Activated T-cell treated with anti-CD3 and anti-CD28 coated beads for 4 hours (primary cell): ENCODE measurements at places on chromosomes 3 and 15.
A peak's percentile ranks its signal among the peaks of the same experiment; 100 is the strongest.

DNA sequence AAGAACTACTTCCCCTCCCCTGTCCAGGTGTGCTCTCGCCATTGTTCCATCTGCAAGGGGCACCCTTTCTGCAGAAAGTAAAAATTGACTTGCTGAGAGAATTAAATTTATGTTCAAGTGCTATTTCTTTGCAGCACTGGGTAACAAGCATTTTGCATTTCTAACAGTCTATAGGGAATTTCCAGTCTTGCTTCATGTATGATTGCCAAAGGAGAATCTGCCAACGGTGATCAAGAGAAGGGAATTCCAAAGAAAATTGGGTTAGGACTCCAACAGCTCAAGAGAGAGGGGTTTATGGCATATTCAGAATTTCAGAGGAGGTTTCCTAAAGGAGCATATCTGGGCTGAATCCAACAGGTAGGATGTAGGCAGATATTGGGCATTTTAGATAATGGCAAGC is 136.7 kb upstream of the WNT5A start:
- no peak for DNase-seq

DNA sequence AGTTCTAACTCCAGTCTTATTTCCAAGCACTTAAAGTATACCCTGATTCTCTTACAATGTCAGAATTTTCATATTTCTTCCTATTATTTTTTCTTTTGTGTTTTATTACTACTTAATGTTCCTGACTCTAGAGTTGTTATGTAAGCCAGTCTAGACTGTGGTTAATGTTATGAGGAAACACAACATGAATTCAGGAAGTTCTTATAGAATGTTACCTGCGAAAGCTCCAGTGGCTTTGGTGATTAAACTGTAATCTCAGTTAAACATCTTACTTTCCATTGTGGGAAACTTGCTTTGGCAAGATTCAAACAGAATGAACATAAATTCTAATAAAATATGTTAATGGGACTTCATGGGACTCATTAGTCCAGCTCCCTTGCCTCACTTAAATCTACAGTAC is 36.6 kb upstream of the CHL1 start:
- no peak for DNase-seq

DNA sequence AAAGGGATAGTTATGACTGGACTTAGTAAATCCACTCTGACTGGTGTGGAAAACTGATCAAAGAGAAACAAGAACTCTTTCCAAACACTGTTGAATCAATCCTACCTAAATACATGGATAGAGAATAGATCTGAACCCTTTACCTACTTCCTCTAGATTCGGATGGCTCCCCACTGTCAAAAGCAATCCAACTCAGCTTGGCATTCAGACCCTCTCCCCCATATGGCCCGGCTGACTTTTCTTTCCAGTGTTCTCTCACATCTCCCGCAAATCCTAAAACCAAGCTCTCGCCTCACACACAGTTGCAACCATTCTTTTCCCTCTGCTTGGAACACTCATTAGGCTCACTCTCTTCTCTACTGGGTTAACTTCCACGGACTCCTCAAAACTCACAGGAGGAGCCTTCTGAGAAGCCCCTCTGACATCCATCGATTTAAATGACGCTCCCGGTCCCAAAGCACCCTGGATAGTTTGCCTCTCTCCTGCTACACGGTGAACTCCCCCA is 639 bp downstream of the SPICE1 start:
- no peak for DNase-seq

DNA sequence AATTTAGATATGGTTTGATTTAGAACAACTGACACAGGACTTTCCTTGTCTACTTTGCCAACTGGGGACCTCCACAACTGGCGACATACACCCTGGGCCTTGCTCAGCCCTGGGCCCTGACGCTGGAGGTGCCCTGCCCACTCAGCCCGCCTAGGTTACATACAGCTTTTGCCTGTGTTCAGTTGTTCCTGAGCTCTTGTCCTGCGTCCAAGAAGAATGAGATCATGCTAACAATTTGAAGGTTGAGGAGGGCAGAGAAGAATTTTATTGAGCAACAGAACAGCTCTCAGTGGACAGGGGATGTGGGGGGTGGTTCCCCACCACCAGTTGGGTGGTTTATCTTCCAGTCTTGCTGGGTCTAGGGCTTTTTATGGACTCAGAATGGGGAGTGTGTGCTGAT is 67.9 kb downstream of the IQCH start:
- DNase-seq = no peak

DNA sequence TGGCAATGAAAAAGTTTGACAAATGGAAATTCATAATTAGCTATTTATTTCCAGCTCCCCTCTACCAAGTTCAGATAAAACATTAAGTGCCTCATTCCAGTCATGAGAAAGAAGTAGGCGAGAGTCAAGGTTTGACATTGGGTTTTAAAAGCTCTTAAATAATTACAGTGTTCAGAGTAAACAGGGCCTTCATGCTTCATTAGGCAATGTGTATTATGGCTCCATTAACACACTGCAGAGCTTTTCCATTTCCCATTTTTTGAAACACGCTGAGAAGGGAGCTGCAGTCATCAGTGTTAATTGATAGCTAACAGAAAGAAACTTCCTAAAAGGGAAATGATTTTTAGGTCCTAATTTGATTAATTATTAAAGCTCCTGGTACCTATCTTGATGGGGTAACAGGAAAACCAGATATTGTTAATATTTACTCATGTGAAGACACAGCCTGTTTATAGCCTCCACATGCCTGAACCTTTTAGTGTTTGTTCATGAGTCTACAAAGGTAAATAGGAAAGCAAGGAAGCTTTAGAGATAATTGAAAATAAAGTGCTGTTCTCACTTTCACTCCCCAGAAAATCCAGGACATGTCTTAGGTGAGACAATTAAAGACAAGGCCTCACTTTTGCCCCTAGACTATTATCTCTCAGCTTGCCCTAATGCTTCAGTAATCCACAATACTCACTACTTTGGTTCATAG is 28.7 kb downstream of the SST start:
- DNase-seq = no peak

- no peak for DNase-seq
Observed at GRCh38 chr3:194098081-194098842, 37.7 kb upstream of the HES1 start.

DNA sequence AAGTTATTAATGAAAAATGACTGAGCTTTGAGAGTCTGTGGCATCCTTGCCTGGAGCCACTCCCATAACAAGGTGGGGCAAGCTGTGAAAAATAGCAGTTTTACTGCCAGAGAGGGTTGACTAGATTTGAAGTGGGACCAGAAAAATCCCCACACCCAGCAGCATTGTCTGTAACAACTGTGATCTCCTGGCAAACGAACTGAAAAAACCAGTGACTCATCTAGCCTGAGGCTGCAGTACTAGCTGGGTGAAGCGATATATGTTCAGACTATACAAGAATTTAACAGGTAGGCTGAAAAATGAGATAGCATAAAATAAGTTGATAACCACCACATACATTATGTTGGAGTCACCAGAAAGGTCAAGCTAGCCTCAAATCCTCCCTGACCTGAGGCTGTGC is 64.0 kb downstream of the DPH6 start:
- no peak for DNase-seq

- DNase-seq = no peak
Observed at GRCh38 chr3:113054552-113054951, 63.8 kb downstream of the GTPBP8 start.

DNA sequence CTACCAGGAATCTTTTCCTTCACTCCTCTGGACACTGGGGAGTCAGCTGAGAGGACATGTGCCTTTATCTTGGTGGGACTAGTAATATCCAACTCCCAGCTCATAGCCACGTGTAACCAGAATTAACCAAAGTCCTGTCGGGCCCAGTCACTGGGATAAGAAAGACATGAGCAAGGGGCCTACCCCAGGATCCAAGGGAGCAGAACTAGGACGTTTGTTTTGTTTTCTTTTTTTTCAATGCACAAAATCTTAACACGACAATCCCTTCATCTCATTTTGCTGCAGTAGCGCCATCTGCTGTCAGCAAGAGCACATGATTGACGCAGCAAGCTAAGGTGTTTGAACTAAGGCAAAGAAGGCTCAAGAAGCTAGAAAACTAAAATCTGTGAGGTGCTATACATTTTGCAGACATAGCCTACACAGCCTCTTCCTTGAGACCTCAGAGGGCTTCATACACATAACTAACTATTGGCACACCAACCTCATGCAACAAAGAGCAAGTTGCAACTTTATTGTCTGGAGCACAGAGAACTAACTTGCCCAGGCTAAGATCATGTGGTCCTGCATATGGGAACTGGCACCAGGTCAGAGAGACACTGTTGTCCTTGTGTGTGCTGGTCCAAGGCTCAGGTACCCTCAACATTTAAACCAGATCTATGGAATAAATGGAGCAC is 43.6 kb downstream of the RLBP1 start:
- DNase-seq = peak; percentile 50

GRCh38 chr15:65877749-65878148 is 8.5 kb downstream of the RAB11A start:
- DNase-seq = no peak

DNA sequence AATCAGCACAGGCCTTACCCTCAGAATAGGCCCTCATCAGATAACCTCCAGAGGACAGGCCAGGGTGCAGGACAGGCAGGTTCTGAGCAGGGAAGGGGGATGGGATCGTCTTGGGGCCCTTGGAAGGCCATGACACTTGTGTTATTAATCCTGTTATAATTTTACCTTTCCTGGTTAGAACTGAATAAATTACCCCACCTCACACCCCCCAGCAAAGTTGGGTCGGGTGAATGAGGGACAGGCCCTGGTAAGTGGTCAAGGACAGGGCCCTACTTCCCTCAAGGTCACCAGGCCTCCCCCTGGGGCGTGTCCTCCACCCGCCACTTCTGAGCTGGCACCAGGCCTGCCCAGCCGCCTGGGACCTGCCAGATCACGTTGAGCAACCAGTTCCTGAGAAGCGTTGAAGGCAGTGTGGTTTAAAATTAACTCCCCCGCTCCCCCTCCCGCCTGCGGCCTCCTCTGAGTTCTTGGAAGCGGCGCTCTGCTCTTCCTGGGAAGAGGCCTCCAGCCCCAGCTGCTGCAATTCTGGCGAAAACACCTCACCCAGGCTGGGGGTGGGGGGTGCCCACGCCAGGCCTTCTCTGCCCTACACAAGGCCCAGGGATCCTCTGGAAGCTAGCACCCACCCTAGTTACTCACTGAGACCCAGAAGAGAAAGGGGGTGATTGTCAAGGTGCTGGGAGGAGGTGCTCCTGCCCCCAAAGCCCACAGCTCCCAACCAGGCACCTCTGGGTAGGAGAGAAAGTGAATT is 10.6 kb downstream of the CISH start:
- DNase-seq = peak; percentile 87

DNA sequence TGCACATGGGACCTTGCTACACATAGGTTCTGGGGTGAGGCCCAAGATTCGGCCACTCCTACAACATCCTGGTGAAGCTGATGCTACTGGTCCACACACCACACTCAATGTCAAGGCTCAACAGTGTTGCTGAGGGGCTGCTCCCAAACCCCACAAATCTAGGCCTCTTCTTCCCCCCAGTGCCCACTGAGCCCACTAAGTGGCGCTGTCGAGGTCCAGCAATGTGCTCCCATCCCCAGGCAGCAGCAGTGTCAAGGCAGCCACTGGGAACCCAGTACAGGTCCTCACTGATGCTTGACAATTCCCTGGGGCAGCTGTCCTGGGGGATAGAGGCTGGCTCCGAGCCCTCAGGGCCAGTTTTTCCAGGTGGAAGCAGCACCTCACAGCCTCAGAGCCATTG is 21.5 kb downstream of the SCN5A start:
- no peak for DNase-seq

GRCh38 chr15:35618260-35619188 is 72.6 kb upstream of the DPH6 start:
- no peak for DNase-seq

DNA sequence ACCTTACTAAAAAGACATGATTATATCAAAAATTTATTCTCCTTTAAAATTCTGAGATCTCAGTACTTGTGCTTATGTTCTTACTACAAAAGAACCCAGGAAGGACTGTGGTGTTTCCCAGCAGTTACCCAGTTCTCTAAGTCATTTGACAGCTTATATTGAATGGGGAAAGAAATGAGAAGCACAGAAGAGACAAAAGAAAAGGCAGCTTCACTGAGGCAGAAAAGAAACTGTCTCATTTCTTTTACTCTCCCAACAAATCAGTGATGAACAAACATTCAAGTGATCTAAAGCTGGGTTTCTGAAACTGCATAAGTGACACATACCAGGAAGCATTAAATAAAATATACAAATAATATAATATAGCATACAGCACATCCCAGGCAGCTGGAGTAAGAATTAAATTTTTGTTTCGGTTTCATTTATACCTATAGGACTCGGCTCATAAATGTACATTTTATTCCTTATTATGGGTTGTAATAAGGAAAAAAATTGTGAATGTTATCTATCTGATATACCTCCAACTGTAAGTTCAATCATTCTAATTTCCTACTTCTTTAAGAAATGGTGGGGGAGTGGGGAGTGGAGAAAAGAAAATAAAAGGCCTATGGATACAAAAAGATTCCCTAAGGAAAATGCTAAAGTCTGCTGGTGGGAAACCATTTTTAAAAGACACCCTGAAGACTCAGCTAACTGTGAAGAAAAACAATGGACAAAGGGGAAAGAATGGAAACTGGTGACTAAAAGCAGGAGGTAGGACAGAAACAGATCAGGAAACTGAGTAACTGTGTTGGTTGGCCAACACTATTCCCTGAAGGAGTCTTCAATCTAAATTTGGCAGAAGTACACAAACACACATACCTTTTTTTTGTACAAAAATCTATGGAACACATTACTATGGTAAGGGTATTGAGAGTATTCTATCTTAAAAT is 156.8 kb downstream of the TBC1D5 start:
- no peak for DNase-seq

DNA sequence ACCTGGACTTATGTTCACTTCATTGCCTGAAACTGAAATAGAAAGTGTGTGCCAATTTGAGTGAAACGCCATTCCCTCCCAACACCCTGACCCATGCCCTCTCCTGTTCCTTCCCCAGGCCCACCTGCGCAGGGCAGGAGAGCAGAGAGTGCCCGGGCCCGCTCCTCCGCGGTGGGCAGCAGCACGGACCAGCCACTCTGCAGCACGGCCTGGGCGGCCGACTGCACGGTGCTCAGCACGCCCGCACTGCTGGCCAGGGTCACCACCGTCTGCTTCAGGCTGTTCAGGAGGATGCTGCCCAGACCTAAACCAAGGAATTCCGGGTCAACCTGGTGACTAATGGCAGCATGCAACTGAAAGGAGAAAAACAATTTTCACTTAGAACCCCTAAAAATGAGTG is 66.0 kb downstream of the HERC2 start:
- DNase-seq = no peak

DNA sequence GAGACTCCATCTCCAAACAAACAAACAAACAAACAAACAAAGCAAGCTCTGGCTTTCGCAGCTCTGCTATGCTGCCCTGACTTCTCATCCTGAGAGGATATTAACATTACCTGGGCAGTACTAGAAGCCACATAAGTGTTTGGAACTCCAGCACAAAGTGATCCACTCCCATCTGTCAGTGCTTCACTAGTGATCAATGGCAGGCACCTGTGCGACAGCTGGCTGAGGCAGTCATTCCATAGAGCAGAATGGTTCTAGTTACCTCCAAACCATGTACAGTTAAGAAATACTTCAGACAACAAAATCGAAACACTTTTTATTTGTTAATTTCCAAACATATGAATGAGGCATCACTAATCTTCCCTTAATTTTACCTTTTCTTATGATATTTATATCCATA is 2.8 kb upstream of the MB21D2 start:
- no peak for DNase-seq
